Type B pancreatic cell (in vitro differentiated cells): ENCODE measurements at places on chromosomes 4 and X. TPM values are rescaled to one million over a fixed set of nuclear protein-coding genes. Genes with fewer than 3 reads are reported as not detected.

HSFX4 gene
- total RNA-seq, result not detected in 2 replicates

PITX2 gene
- 4.5 and 13.8 TPM in 2 replicates for total RNA-seq

AFM gene
- total RNA-seq, result 2.9 TPM in 2 replicates

AFF2 gene
- 12.6 and 21.3 TPM in 2 replicates for total RNA-seq

FGB gene
- total RNA-seq, result 32.8 and 199 TPM in 2 replicates

SLC10A6 gene
- not detected in 2 replicates for total RNA-seq

GRCh38 chrX:9465380-9466123, 694 bp downstream of the TBL1X start:
- DNase-seq, result peak; percentile 74

DNA sequence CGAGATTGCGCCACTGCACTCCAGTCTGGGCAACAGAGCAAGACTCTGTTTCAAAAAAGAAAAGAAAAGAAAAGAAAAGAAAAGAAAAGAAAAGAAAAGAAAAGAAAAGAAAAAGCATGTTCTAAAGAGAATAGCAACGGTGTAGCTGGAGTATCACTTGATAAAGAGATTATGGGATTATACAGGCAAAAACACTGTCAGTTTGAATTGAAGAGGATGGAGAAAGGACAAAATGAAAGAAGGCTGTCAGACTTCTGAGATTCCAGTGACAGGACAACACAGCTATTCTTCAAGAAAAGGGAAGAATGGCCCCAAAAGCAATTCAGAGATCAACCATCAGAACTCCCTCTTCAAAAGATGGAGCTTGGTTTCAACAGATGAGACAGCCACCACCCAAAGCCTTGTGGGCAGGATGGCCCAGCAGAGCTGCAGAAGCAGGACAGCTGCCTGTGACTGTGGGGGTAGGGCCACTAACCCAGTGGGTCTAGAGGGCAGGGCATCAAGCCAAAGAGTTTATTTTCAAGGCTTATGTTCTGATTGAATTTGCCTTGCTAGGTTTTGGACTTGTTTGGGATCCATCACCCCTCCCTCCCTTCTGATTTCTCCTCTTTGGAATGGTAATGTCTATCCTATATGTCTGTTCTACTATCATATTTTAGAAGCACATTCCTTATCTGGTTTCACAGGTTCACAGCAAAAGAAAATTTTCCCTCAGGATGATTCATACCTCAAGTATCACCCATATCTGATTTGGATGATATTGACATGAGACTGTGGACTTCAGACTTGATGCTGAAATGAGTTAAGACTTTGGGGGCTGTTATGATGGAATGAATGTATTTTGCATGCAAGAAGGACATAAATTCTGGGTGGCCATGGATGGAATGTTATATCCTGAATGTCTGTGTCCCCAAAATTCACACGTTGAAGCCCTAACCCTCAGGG, 17.5 kb downstream of the RFC1 start:
- DNase-seq, result no peak

DNA sequence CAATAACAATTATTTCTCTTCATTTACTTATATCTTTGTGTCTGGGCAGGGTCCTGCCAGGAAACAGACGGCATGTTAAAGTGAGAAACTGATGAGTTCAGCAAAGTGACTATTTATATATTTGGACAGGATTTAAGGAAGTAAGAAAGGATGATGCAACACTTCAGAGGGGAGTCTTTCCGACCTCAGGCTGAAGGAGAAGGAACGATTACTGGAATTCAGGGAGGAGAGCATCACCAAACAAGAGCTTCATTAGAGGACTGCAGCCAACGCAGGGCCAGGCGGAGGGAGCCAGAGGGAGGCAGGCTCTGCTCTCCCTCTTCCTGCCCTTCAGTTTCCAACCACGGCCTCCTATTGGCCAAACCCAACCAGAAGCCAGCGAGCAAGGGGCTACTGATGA, 1.5 kb upstream of the TLR7 start:
- no peak for DNase-seq

DNA sequence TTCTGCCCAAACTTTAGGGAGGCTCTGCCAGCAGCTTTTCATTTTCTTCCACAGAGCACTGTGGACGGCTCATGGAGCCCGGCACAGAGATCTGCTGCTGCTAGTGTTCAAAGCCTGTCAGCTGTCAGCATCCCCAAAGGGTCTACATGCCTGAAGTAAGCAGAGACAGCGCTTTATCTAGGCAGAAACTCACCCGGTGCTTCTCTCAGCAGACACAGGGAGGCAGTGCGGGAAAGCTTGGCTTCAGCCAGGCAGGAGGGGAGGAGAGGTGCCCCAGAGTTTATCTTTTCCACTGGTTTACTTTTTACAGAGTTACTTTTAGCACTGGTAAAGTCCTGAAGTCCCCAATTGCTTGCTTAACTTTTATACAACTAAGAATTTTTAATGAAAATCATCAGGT, 339.3 kb downstream of the NKX6-1 start:
- DNase-seq, result no peak

DNA sequence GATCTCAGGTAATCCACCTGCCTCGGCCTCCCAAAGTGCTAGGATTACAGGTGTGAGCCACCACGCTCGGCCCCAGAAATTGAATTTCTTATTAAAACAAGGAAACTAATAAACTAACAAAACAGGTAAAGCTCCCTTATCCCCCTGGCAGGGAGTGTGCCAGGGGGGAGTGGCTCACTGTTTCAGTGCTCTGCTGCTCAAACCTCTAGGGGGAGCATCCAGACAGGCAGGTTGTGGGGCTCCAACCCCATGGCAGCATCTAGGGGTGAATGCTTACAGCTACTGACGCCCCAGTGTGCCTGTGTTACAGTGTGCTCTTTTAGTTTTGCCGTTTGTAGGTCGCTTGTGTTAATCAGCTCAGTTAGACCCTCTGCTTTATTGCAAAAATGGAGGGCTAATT, 605.0 kb downstream of the GABRG1 start:
- no peak for DNase-seq

GRCh38 chr4:38315286-38315685, 348.7 kb upstream of the KLF3 start:
- no peak for DNase-seq

DNA sequence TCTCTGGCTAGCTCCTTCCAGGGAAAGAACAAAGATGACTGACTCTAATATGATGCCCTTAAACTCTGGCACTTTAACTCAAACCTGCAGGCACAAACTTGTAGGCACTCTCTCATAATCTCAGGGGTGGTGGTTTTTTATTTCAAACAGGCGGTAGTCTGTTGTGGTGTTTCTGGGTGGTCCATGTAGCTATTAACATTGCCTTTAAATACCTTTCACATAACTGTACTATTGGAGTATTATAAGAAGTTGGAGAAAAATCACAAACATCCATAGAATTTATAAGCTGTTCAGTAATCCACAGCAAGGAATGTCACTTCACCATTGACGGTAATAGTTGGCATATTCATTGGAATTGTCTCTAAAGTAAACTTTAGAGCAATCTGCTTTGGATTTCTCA, 204.2 kb upstream of the PDE5A start:
- DNase-seq, result no peak

DNA sequence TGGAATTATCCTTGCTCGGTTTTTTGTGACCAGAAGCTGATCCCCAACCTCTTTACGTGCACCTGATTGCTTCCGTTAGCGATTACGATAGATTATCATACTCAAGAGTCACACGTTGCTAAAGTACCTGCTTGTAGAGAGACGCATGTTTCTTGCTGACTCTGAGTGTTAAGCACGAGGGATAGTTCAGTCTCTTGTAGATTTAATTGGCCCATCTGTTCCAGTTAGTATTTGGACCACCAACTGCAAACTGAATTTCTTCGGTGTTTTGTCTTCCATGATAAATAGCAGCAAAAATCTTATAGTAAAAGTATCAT, 516 bp upstream of the COX18 start:
- DNase-seq, result no peak

- DNase-seq, result no peak
Observed at GRCh38 chr4:128513664-128514484, 226.3 kb upstream of the PGRMC2 start.

DNA sequence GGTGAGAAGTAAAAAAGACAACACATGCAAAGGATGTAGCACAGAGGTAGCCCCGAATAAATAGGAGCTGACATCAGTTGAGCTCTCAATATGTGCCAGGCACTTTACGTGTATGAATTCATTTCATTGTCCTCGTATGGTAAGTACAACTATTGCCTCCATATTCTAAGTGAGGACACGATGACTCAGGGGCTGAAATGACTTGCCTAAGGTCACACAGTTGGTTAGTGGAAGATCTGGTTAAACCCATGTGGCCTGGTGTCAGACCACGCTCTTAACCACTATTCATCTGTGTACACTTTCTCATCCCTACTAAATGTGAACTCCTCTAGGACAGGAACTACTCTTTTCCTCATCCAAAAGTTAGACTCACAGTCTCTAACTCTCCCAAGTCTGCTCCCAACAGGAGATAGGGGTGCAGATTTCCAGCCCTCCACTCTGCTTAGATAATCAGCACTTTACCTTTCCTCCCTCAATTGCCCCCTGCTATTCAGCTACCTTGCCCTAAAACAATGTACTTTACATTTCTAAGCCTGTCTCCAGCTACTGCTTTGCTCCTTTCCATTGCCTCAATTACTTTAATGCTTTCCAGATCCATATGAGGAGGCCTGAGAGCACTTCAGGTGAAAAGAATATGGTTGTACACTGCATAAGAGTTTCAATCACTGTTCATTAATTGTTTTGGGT, 58.8 kb upstream of the LHFPL1 start:
- no peak for DNase-seq

DNA sequence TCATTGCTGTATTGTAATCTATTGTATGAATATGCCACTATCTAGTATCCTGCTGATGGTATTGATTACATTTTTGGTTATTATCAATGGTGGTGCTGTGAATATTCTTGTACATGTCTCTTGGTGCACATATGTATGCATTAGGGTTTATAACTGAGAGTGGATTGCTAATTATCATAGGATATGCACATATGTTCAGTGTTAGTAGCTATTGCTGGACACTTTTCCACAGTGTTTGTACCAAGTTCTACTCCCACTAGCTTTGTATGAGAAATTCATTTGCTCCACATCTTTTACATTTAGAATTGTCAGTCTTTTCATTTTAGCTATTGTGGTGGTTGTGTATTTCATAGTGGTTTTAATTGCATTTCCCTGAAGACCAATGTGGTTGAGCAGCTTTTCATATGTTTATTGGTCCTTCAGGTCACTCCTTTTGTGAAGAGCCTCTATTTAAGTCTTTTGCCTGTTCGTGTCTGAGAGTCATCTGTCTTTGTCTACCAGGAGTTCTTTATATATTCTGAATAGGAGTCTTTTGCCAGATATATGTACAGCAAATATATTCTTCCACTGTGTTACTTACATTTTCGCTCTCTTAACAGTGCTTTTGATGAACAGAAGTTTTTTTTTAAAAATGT, 87.1 kb downstream of the TBC1D19 start:
- no peak for DNase-seq

DNA sequence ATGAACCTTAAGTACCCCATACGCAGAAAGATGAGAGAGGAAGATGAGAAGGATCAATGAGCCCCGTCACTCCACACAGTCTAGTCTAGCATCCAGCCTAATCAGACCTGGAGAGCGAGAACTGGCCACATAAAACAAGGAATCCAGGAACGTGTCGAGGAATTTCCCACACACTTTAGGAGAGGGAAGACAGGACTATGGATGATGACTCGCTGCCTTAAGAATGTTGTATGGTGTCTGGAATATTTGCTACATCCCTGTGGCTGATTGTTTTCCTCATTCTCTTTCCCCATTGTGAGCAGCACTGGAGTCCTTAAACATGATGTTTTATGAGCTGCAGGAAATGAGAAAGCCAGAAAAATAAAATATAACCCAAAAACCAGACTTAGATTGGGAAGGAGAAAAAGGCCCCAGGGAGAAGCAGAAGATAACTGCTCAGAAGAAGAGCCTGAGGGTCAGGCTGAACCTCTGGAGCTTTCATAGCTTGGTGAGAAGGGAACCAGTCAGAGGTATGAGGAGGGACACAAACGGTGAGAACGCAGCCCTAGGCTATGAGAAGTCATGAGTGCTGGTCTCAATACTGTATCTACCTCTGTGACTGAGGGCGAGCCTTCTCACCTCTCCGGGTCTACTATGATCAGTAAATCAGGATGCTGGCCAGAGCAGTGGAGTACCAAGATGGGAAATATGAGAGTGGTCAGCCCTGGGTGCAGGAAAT, 139.5 kb upstream of the NOCT start:
- DNase-seq, result no peak
